ENCODE measurements at places on chromosomes 3 and 15.

DNA sequence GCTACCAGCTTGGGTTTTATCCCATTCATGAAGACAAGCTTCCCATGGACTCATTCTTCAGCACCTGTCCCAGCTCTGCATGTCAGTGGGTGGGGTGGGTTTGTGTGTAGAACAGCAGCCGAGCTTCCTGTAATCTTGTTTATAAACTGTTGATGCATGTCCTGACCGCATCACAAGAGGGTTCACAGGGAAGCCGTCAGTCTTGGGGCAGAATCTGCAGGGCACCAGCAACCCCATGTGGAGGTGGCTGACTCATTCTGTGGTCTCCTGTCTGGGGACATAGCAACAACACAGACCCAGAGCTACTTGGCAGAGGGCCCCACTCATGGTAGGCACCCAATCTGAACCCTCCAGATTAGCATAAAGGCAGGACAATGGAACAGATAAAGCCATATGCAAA lies 35.6 kb downstream of the DAPK2 start:
- peak; percentile 69 for DNase-seq

DNA sequence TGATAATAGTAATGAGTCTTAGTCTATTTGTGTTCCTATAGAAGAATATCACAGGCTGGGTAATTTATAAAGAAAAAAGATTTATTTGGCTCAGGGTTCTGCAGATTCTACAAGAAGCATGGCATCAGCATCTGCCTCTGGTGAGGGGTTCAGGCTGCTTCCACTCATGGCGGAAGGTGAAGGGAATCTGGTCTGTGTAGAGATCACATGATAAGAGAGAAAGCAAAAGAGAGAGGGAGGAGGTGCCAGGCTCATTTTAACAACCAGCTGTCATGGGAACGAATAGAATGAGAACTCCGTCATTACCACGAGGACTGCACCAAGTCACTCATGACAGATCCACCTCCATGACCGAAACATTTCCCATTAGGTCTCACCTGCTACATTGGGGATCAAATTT lies 664.0 kb upstream of the SGO1 start:
- DNase-seq: no peak

- DNase-seq: no peak
These were observed 17.3 kb downstream of the GTPBP8 start for GRCh38 chr3:113008117-113008516.

- no peak for DNase-seq
These were observed 2.6 kb downstream of the PCSK6 start for GRCh38 chr15:101486696-101487459.

DNA sequence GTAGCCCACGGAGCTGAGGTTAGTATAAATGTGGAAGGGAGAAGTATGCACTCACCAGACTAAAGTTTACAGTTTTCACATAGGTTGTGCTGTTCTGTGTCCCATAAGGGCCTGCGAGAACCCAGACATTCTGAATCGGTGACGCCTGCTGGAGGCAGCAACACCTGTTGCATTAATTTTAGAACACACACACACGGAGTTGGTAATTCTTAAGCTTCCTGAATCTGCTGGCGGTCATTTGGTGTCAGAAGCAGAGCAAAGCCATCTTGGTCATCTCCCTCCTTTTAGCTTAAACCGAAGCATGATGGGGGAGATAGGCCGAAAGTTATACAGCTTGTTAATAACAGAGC lies 41.1 kb upstream of the AP3B2 start:
- DNase-seq: no peak

DNA sequence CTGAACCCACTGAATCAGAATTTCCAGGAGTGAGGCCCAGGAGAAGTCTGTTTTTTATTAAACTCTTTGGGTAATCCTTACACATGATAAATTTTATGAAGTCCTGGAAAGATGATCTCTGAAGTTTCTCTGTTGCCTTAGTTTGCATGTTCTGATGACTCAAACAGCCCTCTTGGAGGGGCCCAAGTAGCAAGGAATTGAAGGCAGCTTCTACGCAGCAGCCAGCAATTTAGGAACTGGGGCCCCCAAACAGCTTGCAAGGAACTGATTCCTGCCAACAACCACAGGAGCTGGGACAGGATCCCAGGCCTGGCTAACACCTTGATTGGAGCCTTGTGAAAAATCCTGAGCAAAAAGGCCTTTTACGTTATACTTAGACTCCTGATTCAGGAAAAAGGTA lies 5.4 kb upstream of the ACP3 start:
- DNase-seq: no peak

- no peak for DNase-seq
These were observed 191.5 kb upstream of the DPH6 start for GRCh38 chr15:35737441-35737840.

- DNase-seq: no peak
These were observed 7.1 kb downstream of the SATB1 start for GRCh38 chr3:18417904-18418572.

- no peak for DNase-seq
These were observed 1274.2 kb upstream of the GBE1 start for GRCh38 chr3:83035704-83036010.

- DNase-seq: peak; percentile 87
These were observed at the start of gene ISG20 for GRCh38 chr15:88638626-88639372. Gene ISG20 (plus strand): TSS chr15:88639016. CDS start chr15:88639367, 351 bp downstream.

DNA sequence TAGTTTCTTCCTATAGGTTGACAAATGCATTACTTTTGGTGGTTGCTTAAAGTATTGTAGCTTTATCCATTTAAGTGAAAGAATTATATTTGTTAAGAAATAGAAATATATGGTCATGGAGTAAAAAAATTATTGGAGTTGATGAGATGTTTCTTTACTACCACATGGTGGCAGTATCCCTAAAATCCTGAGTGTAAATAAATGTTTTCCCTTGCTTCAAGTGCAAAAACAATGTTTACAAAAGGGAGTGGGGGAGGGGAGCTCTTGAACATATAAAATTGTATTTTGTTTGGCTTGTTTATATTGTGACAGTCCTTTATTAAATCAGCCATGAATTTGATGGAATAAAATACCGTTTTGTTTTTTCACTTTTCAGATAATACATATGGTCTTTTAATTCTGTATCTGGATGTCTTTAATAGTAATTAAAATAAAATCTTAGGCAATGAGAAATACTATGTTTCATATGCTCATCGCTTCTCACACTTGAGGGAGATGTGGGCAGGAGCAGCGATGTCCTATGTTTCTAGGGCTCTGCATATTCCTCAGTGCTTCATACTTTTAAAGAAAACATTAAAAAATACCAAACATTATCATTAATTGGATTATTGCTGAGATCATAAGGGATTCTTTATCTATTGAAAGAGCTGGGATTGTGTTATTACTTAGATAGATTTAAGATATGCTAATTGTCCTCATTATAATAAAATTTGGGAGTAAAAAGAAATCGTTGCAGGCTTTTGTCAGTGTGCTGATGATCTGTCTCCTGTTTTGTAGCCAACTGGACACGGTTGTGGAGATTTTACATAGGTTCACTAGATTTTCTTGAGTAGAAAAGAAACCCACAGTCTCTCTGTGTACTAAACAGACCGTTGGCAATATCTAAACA lies 349.7 kb downstream of the TUSC7 start:
- DNase-seq: no peak

DNA sequence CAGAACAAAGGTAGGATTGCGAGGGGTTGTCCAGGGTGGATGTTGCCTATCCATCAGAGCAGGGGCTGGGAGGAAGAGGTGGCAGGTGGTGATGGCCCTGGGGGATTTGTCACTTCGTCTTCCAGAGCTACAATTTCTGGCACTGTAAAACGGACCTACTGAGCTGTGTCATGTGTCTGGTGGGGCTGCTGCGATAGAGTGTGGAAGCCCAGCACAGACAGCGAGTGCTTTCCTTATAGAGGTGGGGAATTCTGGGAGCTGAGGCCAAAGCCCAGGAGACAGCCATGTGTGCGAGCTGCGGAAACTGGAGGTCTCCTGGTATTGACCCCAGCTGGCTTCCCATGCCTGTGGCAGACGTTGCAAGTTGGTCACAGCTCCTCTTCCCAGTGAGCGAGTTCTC lies 61.2 kb upstream of the SEC22A start:
- no peak for DNase-seq

DNA sequence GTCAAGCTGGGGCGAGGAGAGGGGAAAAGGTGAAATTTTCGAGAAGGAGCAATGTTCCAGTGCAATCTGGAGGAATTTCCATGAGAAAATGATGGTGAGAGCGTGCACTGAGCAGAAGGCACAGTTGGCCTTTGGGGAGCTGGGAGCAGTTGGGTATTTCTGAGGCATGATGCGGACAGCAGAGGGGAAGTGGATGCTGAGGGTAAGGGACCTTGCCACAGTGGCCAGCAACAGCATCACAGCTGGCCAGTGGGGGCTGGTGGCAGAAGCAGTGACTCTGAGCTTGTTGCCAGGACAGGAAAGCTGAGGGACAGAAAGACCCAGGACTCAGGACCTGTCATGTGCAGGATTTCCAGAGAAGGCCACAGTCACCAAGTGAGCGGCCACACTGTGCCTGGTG lies 98.9 kb downstream of the LSM3 start:
- DNase-seq: no peak

DNA sequence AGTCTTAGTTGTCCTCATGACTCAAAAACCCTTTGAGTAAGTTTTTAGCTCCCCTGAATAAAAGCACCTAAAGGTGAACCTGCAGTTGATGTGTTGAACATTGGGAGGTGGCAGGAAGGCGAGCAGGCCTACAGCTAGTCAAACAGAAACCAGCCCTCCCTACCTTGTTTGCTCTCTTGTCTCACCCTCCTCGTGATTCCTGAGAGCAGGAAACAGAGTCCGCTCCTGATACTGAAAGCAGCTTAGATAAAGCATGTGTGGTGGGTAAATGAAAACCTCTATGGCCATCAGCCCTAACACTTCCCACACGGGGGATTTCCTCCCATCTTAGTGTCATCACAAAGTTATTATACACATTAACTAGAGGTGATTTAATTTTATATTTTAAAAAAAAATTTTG lies 21.8 kb upstream of the CLDN18 start:
- no peak for DNase-seq

- DNase-seq: no peak
These were observed 29.8 kb downstream of the GNB4 start for GRCh38 chr3:179421500-179421899.

- DNase-seq: no peak
These were observed 5.0 kb downstream of the IQGAP1 start for GRCh38 chr15:90393040-90393439.

DNA sequence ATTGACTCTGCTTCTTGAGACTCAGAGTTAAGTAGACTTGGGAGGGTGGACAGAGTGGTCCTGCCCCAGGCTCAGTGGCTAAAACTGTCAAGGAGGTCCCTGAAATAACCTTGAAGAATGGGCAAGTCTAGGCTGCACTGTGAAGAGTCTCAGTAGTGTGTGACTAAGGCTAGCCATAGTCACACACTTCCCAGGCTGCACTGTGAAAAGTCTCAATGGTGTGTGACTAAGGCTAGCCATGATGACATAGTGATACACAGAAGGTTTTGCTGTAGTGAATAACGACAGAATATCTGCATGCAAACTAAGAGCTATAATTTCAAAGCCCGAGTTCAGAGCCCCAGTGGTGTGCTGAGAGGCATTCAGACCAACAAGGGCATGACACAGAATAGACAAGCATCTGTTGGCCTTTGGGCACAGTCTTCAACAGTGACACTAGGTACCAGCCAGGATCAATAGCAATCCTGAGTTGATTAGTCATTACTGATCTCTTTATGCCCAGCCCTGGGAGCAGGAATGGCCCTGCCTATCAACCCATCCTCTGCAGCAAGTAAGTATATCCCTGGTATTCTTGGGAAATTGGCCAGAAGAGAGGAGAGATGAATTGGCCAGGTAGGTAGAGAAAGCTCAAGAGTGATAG lies 72.4 kb upstream of the BBX start:
- DNase-seq: no peak

- no peak for DNase-seq
These were observed 87.2 kb downstream of the SNRK start for GRCh38 chr3:43373560-43373928.

DNA sequence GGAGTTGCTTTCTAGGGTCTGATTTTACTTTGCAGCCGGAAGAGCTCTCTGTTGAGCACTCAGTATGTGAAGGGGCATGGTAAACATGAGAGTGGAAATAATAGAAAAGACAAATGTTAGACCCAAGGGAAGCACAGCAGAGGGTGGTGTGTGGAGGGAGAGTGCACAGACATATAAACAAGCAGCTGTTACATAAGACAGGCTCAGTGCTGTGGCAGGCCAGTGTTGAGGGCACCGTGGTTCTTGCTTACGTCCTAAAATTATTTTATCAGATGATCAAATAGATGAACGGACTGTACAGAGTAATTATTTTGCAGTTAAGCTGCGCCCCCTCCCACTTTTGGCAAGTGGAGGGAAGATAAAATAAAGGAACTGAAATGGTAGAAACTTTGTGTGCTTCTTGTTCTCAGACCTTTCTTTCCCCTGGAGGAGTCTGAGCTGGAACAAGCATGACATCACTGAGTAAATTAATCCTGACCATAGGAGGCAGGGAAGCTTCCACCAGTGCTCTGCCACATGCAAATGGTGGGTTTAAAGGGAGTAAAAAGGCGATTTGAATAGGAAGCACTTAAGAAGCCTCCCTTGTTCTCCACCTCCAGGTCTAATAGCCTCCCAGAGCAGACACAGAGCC lies 205.6 kb downstream of the IL20RB start:
- DNase-seq: no peak

GRCh38 chr3:33392703-33393125 lies 47.5 kb downstream of the UBP1 start:
- DNase-seq: no peak

- no peak for DNase-seq
These were observed 20.7 kb downstream of the SCN5A start for GRCh38 chr3:38628835-38629234.

Measured in stimulated activated CD8-positive, alpha-beta memory T cell treated with anti-CD3 and anti-CD28 coated beads, Interleukin-7, amount 100 ng/mL, for 48 hours (primary cell).